ENCODE measurements at places on chromosomes 3 and 15. TPM values are rescaled to one million over a fixed set of nuclear protein-coding genes. Genes with fewer than 3 reads are reported as not detected.

Gene OCA2
- 0.38 TPM for total RNA-seq

Gene NOX5
- 0.09 TPM for total RNA-seq

GRCh38 chr3:100635273-100635701 lies 25.9 kb downstream of the ADGRG7 start:
- DNase-seq, result no peak

- DNase-seq, result no peak
These were observed 164.6 kb upstream of the HES1 start for GRCh38 chr3:193971261-193971751.

DNA sequence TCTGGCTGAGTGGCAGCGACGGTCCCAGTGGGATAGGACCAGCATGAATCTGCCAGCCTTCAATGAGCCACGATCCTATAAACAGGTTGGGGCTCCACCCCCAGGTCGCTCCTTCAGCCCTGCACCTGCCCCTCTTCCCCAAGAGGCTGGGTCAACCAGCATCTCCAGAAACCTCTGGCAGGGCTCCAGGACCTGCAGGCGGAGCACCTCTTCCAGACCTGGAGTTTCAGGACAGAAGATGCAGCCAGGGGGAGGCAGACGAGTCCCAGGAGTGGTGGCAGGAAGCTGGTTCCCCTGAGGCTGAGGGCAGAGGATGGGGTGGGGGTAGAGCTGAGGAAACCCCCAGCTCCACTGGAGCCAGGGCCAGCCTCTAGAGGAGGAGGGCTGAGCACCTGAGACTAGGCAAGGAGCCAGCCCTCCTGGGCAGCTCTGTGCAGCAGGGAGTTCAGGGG lies at the start of gene PLA2G4D:
Gene PLA2G4D (minus strand): TSS at position 51 of the 452 bp plus-strand sequence. CDS start 103 bp downstream, outside the sequence.
- no peak for DNase-seq

DNA sequence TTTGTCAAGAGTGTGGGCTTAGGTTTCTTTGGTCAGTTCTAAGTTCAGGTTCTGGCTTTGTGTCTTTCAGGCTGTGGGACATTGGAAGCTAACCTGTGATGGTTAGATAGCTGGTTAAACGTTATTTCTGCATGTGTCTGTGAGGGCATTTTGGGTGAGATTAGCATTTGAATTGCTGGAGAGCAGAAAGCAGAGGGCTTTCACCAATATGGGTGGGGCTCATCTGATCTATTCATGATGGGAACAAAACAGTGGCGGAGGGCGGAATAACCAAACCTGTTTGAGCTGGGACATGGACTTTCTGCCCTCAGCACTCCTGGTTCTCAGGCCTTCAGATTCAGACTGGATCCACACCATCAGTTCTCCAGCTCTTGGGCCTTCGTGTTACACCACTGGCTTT lies 195.4 kb downstream of the KLF13 start:
- DNase-seq, result no peak

- DNase-seq, result peak; percentile 84
These were observed at the start of gene GOLGA8B for GRCh38 chr15:34583399-34584329. GOLGA8B (minus strand) TSS chr15:34583651; CDS start chr15:34535912, 47,739 bp downstream.

- no peak for DNase-seq
These were observed 462.0 kb downstream of the PDCD6IP start for GRCh38 chr3:34260271-34261000.

- no peak for DNase-seq
These were observed 26.8 kb downstream of the SPTBN5 start for GRCh38 chr15:41866872-41867579.

DNA sequence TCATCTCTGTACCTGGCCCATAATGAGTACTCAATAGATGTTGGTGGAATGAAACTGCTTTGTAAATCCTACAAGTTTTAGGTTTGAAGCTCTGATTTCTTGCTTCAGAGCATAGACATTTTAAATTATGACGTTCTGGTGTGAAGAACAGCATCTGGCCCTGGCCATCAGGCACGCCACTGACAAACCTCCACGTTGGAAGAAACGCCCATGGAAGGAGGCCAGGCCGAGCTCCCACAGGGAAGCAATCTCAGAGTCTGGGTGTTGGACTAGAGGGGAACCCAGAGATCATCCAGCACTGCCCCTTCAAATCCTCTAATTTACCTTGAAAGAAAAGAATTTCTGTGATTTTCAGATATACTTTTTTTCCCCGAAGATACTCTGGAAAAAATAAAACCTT lies 328.1 kb upstream of the RGMA start:
- no peak for DNase-seq

DNA sequence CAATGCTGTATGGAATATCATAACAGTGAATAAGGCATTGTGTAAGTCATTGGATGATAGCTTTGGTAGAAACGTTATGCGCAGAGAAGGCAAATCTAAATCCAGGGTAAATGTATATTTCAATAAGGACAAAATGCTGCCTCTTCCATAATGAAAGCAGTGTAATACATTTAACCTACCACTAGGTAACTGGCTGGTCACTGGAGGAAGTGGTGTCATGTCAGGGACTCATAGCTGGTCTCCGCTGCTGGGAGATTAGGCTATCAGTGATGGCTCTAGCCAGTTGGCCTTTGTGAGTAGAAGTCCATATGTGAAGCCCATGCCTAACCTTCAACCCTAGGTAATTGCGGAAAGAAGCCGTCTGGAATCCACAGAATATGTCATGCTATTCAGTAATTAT lies 140.9 kb downstream of the NLGN1 start:
- DNase-seq, result no peak

GRCh38 chr15:67735896-67736295 lies 89.4 kb upstream of the SKOR1 start:
- DNase-seq, result no peak

Data from posterior vena cava (tissue), 2 donors.